ENCODE measurements at places on chromosomes 7 and 10.

DNA sequence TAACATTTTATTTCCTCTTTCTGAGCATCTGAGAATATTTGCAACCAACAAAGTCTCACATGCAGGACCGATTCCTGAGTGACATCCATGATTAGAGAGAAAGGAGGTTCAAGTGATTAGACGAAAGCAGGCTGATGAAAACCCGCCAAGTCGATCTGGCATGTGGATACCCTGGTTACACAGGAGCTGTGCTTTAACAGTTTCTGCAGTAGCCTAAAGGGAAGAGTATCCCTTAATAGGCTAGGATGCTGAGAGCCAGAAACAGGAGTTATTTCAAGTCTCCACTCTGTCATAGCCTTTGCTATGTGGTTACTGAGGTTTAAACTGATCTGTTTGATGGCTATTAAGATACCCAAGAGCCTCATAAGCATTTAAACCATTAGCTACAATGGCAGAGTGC is 82.5 kb downstream of the PRKCQ start:
- no peak for DNase-seq

DNA sequence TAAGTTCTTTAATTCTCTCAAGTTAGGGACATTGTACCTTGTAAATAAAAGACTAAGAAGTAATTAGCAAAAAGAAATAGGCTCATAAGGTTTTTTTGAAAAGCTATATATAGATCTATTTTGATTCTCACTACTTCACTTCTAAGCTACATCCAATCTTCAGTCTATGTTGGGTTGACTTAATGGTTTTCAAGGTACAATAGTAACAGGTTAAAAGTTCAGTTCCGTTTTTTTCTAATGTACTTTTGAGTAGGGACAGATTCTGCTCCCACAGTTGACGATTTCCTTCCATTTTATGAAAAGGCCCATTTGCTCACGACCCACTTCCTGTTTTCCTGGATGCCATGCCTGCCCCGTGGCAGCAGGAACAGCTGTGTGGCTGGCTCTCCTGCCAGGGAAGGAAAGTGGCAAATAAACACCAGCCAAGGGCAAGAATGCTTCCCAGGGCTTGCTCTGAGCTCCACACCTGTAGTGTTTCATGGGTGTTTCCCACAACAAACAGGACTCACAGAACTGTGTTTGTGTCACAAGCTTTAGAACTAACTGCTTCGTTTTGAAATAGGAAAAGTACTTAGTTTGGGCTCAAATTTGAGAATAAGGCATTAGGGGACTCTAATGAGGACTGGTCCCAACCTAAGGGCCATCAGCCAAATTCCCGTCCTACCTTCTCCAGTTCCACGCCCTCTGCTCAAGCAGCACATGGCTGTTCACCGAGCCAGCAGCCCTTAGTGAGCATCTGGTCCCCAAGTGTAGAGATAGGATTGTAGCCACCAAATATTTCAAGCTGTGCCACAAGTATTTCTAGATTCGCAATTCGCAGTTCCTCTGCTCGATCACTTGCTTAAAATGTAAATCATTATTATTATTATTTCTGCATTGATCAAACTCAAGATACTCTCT is 240.7 kb downstream of the COBL start:
- DNase-seq: no peak

DNA sequence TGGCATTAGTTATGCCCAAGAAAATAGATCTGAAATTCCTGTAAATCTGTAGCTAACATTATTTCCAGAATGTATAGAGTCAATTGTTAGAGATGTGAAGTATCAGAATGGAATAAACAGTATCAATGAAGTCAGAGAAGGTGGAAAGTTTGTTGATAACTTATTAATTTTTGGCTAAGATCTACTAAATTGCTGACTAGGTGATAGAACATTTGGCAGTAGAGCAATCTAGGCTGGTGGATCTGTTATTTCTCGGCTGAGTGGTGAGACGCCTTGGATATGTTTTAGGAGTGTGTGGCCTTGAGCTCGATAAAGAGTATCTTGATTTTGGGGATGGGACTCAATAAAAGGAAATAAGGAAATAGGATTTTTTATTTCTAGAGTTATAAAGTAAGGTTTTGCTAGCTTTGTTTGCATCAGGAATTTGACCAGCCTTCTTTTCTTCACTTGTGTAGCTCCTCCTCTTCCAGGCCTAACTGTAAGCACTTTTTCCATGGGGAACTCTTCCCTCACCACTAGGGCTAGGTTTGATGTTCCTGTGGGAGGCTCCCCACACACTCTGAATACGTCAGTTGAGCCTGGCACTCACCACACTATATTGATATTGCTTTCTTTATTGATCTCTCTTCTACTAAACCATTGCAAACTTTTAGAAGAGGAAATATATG is 86.8 kb upstream of the CSTF2T start:
- no peak for DNase-seq

DNA sequence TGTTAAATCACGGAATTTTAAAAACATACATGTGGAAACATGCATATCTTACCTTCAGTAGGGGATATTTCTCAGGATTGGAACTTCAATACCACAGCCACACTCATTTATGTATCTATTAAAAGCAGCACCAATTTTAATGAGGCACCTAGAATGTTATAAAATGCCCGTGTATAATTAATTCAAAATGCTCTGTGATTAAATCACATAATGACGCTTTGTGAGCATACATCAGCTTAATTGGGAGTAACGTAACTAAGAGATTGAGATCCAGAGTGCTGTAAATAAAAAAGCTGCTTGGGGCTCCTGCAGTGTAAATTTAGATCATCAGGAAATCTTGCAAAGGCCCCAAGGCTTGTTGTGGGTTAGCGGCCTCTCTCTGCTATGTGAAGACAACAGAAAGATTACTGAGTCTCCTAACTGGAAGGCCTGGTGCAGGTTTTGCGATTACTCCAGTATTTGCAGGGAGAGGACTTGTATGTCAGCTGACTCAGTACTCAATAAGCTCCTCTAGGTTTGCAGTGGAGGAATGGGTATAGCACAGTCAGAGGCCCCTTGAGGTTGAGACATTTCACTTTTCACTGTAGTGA is 195.5 kb upstream of the PHYHIPL start:
- DNase-seq: no peak

- no peak for DNase-seq
Observed at GRCh38 chr10:49080071-49080470, 35.3 kb downstream of the VSTM4 start.

GRCh38 chr10:43000651-43001426 is 76.0 kb upstream of the RET start:
- DNase-seq: no peak

DNA sequence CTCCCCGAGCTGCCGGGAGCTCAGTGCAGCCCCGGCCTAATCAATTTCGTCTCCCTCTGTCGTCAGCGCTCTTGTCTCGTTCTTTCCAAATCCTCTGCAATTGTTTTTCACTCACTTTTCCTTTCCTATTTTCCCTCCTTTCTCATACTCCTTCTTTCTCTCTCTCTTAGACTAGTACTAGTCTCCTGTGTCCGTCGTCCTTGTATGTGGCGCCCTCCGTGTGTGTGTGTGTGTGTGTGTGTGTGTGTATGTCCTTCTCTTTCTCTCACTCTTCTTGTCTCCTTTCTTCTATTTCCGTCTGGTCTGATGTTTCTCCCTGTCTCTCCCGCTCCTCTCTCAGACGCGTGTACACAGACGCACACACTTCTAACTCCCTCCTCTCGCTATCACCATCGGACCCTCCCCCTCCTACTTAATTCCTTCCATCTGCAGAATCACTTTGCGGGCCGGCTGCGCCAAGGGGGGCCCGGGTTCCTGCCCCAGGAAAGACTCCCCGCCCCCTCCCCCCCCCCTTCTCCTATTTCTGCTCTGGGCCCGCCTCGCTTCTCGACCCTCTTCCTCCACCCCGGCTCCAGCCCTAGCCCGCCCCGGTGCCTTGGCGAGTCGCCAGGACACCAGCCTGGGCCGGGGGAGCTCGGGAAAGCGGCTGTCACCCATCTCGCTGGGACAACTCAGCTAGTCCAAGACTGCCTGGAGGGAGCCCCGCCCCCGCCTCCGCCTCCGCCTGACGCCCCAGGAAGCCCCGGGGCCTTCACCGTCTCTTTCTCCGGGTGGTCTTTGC is 743 bp upstream of the ZCCHC24 start:
- no peak for DNase-seq

GRCh38 chr10:59910867-59911266 is 4.5 kb upstream of the CCDC6 start:
- no peak for DNase-seq

DNA sequence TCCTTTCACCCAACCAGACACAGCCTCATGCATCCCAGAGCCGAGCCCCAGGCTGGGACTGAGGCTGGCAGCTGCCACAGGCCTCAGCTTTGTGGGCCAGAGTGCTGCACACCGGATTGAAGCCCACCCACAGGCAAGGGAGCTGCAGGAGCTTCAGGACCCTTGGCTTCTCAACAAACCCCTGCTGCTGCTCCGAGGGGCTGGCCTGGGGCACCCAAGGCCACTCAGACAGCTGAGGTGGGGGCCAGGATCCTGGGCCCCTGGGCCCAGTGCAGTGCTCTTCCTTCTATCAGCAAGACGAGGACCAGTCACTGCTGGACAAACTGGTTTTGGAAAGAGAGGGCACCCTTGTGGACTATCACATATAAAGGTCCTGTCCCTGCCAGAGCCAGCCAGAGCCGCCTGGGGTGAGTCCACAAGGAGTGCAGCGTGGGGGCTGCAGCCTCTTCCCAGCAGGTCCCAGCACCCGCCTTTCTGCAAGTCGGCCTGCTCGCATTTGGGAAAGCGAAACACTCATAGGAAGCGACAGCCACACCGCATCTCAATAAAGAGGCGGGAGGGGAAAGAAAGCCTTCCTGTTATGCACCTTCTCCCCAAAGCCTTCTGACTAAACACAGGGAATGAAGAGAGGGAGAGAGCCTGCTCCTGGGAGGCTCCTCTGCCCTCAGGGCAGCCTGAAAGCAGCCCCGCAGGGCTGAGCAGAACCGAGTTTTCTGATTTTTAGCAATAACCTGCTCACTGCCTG is 9.5 kb upstream of the TCERG1L start:
- DNase-seq: no peak
